ENCODE measurements at places on chromosomes 2 and 18.

GRCh38 chr18:26438980-26439379 is 109.4 kb downstream of the KCTD1 start:
- no peak for DNase-seq

GRCh38 chr2:105869341-105869740 is 124.6 kb downstream of the NCK2 start:
- no peak for DNase-seq

- peak; percentile 84 for DNase-seq
These were observed 14.9 kb upstream of the ITPRID2 start for GRCh38 chr2:181876614-181877063.

- no peak for DNase-seq
These were observed 160.4 kb upstream of the LHCGR start for GRCh38 chr2:48915884-48916283.

DNA sequence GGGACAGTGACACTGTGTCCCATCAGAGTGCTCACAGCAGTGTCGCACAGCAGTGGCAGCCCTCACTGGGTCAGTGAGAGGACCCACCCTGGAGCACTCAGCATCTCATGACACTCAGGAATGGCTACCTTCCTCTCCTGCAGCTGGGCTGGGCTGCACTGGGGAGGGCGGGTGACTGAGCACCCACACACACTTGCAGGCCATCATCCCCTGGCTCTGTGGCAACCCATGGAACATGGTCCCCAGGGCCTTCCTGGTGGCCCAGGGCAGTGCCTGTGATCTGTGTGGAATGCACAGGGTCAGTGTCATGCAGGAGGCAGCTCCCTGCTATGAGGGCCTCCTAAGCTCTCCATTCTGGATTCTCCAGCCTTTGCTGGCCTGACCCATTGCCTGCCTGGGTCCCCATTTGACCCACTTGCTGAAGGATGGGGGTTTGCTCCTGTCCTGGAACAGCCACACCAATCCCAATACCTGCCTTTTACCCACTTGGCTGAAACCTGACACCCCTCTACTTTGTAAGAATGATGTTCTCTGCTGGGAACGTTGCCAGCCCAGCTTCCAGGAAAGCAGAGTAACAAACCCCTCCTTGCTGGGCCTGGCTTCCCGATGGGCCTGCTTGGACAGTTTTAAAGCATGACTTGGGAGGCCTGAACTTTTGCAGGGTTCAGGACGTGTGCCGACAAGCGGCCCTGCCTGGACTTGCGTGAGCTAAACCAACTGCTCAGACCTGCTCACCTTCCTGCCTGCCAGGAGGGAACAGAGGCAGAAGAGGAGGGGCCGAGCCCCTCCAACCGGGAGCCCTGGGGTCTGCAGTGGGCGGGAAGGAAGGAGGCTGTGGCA is 13.7 kb downstream of the HS6ST1 start:
- DNase-seq, result peak; percentile 99

DNA sequence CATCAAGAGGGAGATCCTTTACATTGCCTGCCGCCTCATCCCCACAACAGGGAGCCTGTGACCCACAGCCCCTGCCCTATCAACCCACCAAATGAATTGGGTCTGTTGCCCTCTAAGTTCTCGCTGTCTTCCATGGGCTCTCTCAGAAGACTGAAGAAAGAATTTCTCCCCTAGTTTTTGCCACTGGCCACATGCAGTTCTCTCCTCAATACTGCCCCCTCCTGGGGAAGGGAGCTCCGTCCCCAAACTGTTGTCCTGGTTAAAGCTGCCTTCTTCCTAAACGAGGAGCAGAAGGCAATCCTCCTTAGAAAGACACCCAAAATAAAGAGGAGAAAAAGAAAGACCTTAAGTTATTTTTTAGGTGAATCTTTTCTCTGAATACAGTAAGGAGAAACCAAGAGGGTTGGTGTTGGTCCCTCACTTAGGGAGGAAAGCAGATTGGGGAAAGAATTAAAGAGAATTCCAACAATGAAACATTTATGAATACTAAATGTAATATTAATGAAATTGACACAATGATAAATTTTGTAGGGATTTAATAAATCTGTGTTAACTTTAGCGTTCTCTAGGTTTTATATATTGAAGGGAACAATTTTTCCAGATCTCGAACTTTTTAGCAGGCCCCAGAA is 31.1 kb upstream of the SATB2 start:
- DNase-seq, result peak; percentile 60

DNA sequence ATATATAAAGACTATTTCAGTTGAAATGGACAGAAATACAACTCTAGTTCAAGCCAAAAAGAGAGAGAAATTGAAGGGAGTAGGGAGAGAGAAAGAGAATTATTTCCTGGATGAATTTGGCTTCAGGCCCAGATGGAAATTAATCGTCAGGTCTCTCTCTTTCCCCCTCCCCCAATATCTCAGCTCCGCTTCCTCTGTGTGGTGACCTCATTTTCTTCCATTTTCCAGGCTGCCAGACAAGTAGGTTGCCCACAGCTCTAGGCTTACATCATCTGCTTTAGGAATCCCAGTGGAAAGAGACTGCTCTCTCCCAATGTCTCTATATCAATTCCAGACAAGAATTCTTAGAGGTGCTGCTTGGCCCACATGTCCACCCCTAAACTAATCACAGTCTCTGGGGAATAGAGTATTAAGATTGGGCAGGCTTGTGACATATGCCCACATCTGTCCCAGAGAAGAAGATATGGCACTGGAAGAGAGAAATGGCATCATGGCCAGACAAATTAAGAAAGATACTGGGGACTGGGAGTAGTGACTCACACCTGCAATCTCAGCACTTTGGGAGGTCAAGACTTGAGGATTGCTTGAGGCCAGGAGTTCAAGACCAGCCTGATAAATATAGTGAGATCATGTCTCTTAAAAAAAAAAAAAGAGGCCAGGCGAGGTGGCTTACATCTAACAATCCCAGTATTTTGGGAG is 37.2 kb upstream of the CFAP36 start:
- peak; percentile 56 for DNase-seq

DNA sequence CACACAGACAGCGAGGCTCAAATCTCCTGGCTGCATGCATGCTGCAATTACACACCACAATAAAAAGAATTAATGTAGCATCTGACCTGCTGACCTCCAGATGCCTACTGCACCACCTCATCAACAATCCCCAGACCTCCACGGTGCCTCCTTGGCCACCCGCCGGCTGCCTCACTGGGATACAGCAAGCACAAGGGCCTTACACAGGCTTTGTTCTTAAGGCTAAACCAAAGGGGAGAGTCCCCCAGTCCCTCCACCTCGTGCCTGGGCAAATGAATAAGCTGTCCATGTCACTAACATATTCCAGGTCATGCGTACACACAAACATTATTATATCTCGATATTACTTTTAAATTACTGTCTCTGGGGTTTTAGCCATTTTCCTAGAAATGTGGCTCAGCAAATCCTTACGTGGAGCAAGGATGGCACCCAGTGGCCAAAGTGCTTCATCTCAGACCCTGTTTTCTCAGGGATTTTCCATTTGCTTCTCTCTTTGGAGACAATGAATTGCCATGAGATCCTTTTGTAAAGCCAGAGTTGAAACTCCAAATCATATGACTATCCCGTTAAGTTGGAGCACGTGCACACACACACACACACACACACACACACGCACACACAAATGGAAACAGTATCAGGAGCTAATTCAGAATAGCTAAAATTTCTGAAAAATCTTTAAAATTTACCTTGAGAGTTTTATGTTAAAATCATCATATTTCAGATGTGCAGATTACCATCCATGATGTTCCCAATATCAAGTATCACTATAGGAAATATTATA is 313.8 kb downstream of the PDE11A start:
- peak; percentile 58 for DNase-seq

- no peak for DNase-seq
These were observed 268.5 kb downstream of the CELF4 start for GRCh38 chr18:37297106-37297505.

- DNase-seq, result no peak
These were observed 7.0 kb downstream of the FAM228A start for GRCh38 chr2:24181849-24182248.

Measured in fibroblast of mammary gland (primary cell).